ENCODE measurements at places on chromosomes 3 and 15. TPM values are rescaled to one million over a fixed set of nuclear protein-coding genes. Genes with fewer than 3 reads are reported as not detected.

DNA sequence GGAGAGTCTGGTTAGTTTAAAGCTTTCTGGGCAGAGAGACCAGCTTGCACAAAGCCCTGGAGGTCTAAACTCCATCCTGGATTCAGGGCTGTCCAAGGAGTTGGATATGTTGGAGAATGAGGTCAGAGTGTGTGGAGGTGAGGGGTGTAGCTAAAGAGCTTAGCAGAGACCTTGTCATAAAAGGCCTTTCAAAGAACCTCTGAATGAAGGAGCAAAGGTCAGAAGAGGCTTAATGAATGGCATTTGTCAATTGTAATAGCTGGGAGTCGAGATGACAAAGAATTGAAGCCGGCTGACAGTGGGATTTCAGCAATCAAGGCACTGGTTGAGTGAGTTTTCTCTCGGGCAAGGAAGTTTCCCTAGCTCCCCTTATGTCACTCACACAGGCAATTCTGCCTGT, 202.6 kb downstream of the PDCD6IP start:
- DNase-seq: no peak

C2CD4A gene
- total RNA-seq: not detected

AADACL2 gene
- total RNA-seq: not detected

COL8A1 gene
- not detected for total RNA-seq

CSPG5 gene
- total RNA-seq: 0.20 TPM

- DNase-seq: no peak
Measured at GRCh38 chr3:10703875-10704274, 112.2 kb upstream of the SLC6A11 start.

ARL6IP5 gene
- total RNA-seq: 147 TPM

CYP19A1 gene
- not detected for total RNA-seq

DNA sequence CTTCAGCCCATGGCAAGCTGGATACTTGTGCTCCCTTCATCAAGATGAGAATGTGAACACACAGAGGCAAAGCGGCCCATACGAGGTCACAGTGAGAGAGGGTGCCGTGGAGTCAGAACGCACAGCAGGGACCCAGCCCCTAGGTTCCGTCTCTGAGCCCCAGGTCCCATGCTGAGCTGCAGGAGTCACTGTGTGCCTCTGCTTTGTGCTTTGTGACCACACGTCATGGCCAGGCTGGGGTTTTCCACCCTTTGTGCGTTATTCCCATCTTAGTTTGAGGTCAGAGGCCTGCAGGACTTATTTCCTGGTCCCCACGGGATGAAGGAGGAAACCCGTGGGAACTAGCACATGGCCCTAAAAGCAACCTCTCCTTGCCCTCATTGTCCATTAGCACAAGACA, 140.3 kb downstream of the TJP1 start:
- DNase-seq: no peak

GRCh38 chr3:117026401-117026800, 316.8 kb downstream of the TUSC7 start:
- no peak for DNase-seq

GRCh38 chr3:165169368-165169767, 26.8 kb downstream of the SLITRK3 start:
- DNase-seq: no peak

DNA sequence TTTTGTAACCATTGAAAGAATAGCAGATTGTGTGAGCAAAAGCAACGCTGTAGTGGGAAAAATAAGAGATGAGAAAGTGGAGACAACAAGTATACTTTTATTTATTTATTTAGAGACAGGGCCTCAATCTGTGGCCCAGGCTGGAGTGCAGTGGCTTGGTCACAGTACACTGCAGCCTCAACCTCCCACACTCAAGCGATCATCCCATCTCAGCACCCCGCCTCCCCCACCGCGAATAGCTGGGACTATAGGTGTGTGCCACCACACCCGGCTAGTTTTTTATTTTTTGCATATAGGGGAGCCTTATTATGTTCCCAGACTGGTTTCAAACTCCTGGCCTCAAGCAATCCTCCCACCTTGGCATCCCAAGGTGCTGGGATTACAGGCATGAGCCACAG, 1.6 kb upstream of the GLCE start:
- no peak for DNase-seq

SOX14 gene
- total RNA-seq: not detected

EEF1AKMT4 gene
- 2.1 TPM for total RNA-seq

LINGO1 gene
- not detected for total RNA-seq

GABRB3 gene
- 0.08 TPM for total RNA-seq

DNA sequence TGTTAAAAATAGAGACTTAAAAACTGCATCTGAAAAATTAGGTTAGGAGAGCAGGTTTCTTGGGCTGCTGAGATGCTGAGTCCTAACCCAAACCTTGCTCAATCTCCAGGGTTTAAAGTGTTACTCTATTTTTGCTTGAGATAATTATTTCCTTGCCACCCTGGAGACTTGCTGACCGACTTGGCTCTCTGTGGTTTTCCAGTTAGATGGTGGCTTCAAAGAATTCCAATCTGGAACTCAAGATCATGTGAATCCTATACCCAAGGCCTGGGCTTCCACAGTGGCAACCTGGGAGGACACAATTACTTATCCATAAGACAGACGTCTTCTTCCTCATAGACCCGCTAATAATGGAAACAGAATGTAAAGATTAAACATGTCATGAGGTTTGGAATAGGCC, 47.7 kb downstream of the SUMF1 start:
- DNase-seq: no peak

DNA sequence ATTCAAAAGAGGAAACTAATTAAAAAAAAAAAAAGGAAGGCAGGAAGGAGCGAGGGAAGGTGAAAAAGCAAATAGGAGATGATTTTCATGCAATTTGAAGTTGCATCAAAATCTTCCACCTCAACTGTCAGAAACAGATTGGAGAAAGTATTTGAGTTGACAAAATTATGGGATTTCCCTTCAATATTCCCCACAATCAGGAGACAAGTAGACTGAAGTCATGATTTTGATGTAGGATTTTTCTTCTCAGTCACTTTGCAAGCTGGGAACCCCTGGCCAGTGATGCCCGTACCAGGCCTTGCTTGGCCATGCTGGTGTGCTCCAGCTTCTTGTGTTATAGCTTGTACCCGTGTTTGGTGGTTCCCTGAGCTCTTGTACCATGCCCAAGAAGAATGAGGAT, 854.5 kb upstream of the CFAP20DC start:
- DNase-seq: no peak

GRCh38 chr3:159779883-159780282, 208.8 kb upstream of the IL12A start:
- no peak for DNase-seq

DNA sequence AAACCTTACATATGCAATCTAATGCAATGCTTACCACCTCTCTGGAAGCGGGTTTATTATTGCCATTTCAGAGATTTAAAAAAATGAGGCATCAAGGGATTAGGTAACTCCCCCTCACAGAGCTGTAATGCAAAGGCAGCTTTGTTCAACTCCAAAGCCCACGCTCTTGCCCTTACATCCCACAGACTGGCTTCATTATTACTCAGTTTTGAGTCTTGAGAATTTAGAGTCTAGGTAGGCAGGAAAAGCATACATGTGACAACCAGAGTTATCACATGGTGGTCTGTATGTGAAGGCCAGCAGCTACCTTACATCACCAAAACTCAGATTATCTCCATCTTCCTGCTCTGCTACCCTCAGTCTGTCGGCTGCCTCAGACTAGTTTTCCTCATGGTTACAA, 326.9 kb downstream of the UACA start:
- no peak for DNase-seq

DNA sequence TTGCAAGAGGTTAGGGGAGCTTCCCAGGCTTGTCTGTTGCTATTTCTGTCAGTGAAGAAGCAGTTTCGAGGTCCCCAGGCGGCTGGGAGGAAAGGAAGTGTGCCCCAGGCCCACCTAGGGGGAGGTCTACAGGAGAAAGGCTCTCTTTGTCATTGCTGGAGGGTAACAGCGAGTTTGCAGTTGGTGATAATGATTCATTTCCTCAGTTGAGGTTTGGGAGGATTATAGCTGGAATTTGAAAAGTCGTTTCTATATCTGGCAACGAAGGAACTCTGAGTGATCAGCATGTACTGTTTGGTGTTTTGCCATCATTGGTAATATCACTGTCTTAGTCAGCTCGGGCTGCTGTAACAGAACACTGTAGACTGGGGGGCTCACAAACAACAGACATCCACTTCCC, 65.5 kb upstream of the UBE3A start:
- DNase-seq: no peak

GRCh38 chr3:78878011-78878410, 889.8 kb downstream of the ROBO1 start:
- no peak for DNase-seq

- no peak for DNase-seq
Measured at GRCh38 chr3:97872525-97873042, 50.8 kb downstream of the CRYBG3 start.

ADGRG7 gene
- not detected for total RNA-seq

DNA sequence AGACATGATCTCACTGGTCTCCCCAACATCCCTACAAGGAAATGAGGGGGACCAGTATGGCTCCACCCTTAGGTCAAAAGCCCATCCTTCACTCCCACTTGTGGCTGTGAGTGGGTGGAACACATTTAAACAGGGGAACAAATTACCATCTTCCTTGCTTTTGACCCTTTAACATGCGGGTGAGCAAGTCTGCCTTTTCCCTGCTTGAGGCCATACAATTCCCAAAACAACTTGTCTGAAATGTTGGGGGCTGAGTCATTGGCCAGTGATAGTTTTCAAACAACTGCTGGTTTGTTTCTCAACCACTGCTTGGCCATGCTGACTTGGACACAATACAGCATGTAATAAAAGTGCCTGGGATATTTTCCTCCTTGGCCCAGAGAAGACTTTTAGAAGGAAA, 39.6 kb downstream of the COL8A1 start:
- no peak for DNase-seq

DNA sequence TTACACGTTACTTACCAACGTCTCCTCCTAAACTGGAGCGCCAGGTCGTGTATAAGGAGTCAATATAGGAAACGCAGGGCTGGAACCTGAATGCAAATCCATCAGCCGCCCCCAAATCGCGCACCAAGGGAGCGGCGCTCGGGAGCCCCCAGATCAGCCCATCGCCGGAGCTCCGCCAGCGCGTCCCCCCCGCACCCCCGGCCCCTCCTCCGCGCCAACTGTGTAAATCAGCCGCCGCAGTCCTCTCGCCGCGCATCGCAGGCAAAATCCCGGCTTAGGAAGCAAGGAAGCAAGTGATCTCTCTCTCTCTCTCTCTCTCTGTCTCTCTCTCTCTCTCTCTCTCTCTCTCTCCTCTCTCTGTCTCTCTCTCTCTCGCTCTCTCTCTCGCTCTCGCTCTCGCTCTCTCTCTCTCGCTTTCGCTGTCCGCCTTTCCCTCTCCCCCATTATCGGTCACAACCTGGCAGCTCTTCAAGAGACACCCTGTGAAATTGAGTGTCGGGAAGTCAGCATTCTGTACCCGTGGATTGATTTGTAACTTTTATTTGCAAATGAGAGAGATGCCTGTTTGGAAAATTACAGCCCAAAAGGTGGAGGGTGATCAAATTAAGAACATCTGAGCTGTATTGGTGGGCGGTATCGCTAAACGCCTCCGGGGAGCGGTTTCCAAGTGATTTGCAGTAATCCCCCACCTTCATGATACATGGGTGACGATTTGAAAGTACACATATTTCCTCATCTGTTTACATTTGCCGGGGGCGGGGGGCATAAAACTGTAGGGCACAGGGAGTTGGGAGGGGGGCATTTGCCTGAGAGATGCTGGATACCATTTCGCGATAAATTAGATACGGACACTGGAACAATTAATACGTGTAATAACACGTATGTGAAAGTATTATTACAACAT, 645 bp upstream of the SLITRK3 start:
- no peak for DNase-seq

DNA sequence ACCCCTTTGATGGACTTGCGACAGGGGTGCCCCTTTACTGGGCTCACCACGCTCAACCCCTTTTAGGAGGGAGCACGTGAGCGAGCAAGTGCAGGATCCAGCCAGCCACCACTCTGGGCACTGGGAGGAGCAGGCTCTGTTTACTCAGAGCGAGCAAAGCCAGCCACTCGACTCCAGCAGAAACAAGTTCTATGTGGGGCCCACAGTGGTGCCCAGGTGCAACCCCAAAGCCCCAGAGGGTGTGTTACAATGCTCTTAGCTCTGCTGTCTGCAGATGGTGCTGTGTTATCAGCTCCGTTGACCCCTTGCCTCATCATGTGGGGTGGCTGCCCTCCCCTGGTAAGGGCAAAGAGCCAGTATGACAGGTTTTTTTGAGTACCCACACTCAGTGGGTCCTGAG, 120.3 kb upstream of the SUCLG2 start:
- no peak for DNase-seq

DNA sequence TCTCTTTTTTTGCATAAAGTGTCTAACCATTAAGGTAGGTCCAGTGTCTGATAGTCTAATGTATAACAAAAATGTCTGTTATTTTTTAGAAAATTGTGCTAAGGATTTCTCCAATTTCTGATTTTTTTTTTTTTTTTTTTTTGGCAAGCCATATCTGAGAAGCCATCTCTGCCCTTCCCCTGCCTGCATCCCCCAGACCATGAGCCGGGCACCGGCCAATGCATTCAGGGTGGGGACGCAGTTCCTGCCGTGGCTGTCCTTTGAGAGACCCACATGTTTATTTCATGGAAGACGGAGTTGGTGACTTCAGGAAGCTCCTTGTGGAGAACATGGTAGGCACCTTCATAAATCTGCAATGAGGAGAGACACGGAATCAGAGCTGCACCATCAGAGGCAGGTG, 19.2 kb downstream of the ABTB1 start:
- DNase-seq: no peak

SEMA5B gene
- total RNA-seq: not detected

- DNase-seq: no peak
Measured at GRCh38 chr3:143895805-143896204, 47.5 kb upstream of the SLC9A9 start.

DNA sequence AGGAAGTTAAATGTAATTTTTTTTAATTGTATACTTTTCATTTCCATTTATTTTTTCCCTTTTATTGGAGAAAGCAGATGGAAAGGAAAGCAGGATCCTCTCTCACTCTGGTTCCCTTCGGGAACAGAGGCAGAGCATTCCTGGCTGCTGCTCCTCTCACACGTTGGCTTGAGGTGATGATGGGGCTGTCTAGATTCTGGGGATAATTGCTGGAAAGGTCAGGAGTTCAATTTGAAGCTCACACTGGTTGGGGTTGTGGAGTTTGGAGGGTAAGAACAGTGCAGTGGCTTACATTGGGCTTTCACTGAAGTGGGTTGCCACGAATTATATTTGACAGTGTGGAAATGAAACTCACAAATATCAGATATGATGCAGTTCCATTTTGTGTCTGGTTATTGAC, 57.6 kb downstream of the RARB start:
- no peak for DNase-seq

GRCh38 chr15:25469377-25469776, 30.6 kb upstream of the UBE3A start:
- DNase-seq: no peak

PPP1R14D gene
- total RNA-seq: not detected

All from CD4-positive, alpha-beta memory T cell (primary cell).